ENCODE measurements at places on chromosomes 7 and 10.

DNA sequence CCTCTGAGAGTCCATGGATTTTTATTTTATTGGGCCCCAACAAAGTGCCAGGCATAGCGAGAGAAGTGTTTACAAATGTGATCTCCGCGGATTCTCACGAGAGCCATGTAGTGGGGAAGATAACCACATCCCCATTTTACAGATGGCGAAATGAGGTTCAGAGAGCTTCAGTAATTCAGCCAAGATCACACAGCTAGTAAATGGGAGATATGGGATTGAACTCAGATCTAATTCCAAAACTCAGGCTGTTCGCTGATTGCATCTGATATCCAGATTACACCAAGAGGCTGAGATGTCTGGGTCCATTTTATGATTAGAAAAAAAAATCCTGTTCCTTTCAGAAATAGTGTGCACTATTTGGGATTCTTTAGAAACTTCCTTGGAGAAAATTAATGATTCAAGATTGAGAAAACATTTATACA lies 1.3 kb downstream of the FAS start:
- no peak for DNase-seq

GRCh38 chr10:17256051-17256450 lies 28.0 kb downstream of the VIM start:
- no peak for DNase-seq

- no peak for DNase-seq
Observed at GRCh38 chr10:46318799-46319198, 32.0 kb downstream of the ANTXRL start.

- DNase-seq: no peak
Observed at GRCh38 chr7:128194533-128195282, 46.4 kb upstream of the LEP start.

GRCh38 chr7:92589056-92589455 lies 1.1 kb downstream of the FAM133B start:
- no peak for DNase-seq

DNA sequence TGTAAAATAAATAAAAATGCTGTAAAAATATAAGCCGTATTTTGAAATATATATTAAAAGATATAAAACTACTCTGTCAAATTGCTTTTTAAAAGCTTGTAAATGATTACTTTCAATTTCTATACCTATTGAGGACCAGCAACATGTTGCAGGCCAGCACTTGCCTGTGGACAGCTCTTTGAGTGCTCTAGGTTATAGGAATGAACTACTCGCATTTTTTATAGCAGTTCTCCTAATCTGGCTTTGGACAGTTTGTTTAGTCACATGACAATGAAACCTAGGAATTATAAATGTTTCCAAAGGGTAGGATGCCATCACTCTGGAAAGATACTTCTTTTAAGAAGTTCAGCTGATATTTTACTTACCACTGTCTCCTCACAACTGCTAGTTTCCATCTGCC lies 117.7 kb upstream of the PTPRZ1 start:
- no peak for DNase-seq

GRCh38 chr10:91406322-91406721 lies 3.8 kb upstream of the HECTD2 start:
- DNase-seq: no peak

GRCh38 chr10:113858541-113858940 lies 4.1 kb downstream of the NHLRC2 start:
- DNase-seq: no peak

- peak; percentile 17 for DNase-seq
Observed at GRCh38 chr10:84375011-84375410, 46.6 kb downstream of the CCSER2 start.

DNA sequence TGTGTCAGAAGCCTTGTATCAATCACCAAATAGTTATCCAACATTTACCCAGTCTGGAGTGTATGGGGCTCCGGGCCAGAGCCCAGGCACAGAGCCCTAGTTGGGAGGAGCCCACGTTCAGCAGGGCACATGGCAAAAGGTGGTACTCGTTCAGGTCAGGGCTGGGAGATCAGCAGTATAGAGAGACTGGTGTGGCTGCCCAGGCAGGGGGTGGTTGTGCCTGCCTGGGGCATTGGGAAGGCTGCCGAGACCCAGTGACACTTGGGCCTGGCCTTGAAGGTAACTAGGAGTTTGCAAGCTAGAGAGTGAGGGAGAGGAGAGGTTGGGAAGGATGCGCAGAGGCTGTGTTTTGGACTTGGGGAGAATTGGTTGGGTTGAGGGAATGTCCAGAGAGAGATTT lies 48.9 kb upstream of the IGFBP3 start:
- no peak for DNase-seq

GRCh38 chr7:101720324-101720723 lies 91.2 kb upstream of the MYL10 start:
- DNase-seq: no peak

- DNase-seq: no peak
Observed at GRCh38 chr10:20948686-20949327, 51.7 kb upstream of the NEBL start.

GRCh38 chr7:108211382-108212201 lies 81.4 kb upstream of the LAMB4 start:
- peak; percentile 42 for DNase-seq

DNA sequence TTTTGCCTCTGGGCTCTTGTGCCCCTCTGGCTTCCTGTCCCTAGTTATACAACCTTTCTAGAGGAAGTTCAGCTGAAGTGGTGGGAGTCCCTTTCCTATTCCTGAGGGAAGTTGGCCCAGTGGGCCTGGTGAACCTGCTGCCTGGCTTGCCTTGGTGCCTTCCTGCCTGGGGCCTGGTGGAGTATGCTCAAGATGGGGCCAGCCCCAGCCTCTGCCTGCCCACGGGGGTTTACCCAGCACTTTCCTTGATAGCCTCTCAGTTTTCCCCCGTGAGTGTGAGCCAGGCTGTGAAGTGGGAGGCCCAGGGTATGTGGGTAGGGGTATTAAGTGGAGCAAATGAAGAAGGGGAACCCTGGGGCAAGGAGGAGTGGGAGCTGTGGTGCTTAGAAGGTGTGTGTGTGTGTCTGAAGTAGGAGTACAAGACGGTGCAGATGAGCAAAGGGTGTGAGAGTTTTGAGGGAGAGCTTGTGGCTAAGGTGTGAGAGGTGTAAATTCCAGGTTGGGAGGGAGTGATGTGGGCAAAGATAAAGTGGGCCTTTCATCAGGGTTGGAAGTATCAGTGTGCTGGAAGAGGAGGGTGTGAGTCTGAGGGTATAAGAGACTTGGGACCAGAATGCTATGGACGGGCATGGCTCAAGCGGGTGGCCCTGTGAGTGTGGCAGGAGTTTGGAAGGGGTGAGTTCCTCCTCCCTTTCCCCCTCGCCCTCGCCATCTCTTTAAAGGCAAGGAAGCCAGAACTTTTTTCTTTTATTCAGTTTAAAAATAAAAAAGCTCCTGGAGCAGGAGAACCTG lies 10.9 kb upstream of the PAX2 start:
- no peak for DNase-seq

- no peak for DNase-seq
Observed at GRCh38 chr10:25999295-25999981, 65.4 kb downstream of the MYO3A start.

GRCh38 chr7:50826371-50827172 lies 43.9 kb upstream of the GRB10 start:
- no peak for DNase-seq

GRCh38 chr10:80630324-80630723 lies 92.6 kb downstream of the SH2D4B start:
- no peak for DNase-seq

DNA sequence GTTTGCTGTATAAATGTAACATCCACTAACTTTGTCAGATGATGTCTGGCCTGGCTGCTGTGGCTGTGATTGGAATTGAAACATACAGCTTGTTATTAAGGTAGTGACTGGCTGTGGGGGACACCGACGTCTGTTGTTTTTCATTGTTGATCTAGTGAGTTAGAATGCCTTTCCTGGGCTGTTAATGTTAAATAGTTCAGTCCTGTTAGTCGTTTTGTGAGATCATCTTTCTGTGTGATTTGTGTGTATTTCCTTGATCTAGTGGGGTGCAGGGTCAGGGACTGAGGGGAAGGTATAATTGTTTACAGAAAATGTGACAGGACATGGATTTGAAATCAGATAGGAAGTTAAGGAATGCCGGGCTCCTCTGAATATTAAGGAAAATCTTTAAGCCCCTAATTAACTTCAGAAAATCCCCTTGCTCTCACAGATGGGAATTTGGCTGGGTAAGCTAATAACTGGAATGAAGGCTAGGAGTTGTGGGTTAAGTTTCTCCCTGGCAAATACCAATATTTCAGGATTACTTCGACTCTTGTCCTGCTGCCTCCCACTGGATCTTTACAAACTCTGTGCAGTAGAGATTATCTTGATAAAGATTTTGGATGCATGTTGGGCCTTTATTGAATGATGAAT lies 163.1 kb downstream of the AUTS2 start:
- no peak for DNase-seq
